Mammary microvascular endothelial cell (primary cell): ENCODE measurements at places on chromosomes 11 and 22. TPM values are rescaled to one million over a fixed set of nuclear protein-coding genes. Genes with fewer than 3 reads are reported as not detected.

SCGB2A2 gene
- not detected in 2 replicates for total RNA-seq

FXYD6 gene
- 0.30 TPM in 1 of 2 replicates, not detected in the other for total RNA-seq

OR51B4 gene
- not detected in 2 replicates for total RNA-seq

TSPAN18 gene
- 24.3 and 29.4 TPM in 2 replicates for total RNA-seq

TBX1 gene
- 12.3 and 14.5 TPM in 2 replicates for total RNA-seq

GLYATL1 gene
- not detected in 2 replicates for total RNA-seq

SCN4B gene
- not detected in 2 replicates for total RNA-seq

MUC15 gene
- not detected in 2 replicates for total RNA-seq

MPPED1 gene
- total RNA-seq = not detected in 2 replicates

MSANTD4 gene
- 8.1 and 9.6 TPM in 2 replicates for total RNA-seq

TLCD5 gene
- total RNA-seq = 5.1 and 7.7 TPM in 2 replicates

NCAM1 gene
- total RNA-seq = 2.1 and 3.5 TPM in 2 replicates

GPR137 gene
- total RNA-seq = 22.8 and 27.8 TPM in 2 replicates

ENDOD1 gene
- total RNA-seq = 31.6 and 33.4 TPM in 2 replicates

FAR1 gene
- 30.1 and 36.0 TPM in 2 replicates for total RNA-seq

GRM5 gene
- total RNA-seq = 0.07 and 0.15 TPM in 2 replicates

C1QTNF5 gene
- total RNA-seq = 82.2 and 90.1 TPM in 2 replicates

CCDC87 gene
- total RNA-seq = 0.05 TPM in 1 of 2 replicates, not detected in the other

GUCY1A2 gene
- under 0.01 and 0.05 TPM in 2 replicates for total RNA-seq

P2RY6 gene
- total RNA-seq = 0.44 and 2.5 TPM in 2 replicates
